ENCODE measurements at places on chromosomes 11 and 22.
A peak's percentile ranks its signal among the peaks of the same experiment; 100 is the strongest.

DNA sequence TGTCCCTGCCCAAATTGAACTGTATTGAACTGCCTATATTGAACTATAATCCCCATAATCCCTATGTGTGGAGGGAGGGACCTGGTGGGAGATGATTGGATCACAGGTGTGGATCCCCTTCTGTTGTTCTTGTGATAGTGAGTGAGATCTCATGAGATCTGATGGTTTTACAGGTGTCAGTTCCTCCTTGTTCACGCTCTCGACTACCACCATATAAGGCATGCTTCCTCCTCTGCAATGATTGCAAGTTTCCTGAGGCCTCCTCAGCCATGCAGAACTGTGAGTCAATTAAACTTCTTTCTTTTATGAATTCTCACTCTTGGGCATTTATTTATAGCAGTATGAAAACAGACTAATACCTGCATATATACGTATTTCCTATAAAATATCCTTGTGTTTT is 206.5 kb upstream of the PDGFD start:
- DNase-seq = no peak

GRCh38 chr11:65766535-65766934 is 14.2 kb downstream of the AP5B1 start:
- DNase-seq = no peak

DNA sequence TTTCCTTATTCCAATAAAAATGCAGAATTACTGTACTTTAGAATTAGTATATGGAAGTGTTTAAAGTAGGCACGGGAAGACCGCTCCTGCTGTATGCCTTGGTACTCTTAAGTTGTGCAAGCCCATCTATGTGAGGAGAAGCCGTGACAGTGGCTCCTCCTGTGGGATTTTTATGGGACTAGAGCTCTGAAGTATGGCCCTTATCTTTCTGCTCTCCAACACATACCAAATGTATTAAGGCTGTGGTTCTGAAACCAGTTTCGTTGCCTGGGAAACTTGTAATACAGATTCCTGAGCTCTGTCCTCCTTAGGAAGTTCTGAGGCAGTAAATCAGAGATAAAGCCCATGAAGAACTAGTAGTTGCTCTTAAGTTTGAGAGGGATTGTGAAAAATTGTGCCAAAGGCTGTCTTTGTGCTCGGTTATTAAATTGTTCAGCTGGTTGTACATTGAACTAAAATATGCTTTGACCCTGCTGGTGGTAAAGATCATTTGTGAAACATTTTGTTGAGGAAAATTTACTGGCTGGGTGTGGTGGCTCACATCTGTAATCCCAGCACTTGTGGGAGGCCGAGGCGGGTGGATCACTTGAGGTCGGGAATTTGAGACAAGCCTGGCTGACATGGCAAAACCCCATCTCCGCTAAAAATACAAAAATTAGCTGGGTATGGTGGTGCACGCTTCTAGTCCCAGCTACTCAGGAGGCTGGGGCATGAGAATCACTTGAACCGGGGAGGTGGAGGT is 29.3 kb downstream of the RTN3 start:
- no peak for DNase-seq

GRCh38 chr22:19622061-19622441 is 92.3 kb upstream of the SEPTIN5 start:
- DNase-seq = no peak

- no peak for DNase-seq
These were observed 81.9 kb downstream of the UVRAG start for GRCh38 chr11:75896843-75897419.

DNA sequence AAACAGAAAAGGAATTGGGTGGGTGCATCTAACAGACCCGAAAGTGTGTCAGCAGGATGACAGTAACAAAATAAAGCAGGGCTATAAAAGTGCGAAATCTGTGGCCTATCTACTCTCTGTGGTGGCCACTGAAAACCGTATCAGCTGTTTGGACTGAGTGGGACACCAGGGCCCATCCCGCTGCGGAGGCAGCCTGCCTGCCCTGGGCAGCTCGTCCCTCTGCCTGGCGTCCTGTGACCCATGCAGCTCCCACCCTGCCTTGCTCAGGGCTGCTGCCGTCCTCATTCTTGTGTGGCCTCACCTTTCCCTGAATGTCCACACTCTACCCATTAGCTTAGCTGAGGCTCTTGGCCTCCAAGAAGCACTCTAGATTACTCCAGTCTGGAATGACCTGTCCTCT is 30.4 kb downstream of the CARS1 start:
- no peak for DNase-seq

- peak; percentile 40 for DNase-seq
These were observed 13.7 kb downstream of the SULT4A1 start for GRCh38 chr22:43848366-43849171.

DNA sequence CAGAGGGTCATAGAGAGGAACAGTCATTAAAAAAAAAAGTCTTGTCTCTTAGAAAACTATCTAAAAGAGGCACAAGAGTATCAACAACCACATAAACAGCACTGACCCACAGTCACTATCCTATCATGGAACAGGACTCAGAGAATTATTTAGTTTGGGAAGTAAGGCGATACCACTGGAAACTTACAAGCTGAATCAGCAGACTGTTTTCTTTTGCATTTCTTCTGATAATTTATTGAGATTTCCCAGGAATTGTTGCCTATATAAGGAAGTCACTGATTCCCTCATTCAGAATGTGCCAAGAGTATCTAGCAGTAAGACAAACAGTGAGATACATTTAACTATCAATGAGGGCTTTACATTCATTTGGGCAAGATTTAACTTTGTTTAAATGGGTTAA is 304.1 kb downstream of the GUCY1A2 start:
- DNase-seq = no peak

GRCh38 chr11:104332110-104332509 is 168.2 kb upstream of the PDGFD start:
- no peak for DNase-seq

DNA sequence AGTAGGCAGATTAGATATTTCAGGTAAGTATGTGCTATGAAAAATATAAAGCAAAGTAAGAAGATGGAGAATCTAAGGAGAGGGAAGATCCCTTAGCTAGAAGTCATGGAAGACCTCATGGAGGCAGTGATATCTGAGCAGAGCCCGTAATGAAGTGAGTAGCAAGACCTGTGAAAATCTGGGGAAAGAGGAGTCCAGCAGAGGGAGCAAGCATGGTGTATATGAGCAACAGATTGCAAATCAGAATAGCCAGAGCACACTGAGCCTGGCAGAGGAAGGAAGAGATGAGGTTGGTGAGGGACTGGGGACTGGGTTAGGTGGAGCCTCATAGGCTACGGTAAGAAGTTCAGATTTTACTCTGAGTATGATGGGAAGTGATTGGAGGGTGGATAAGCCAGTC is 9.4 kb downstream of the LHFPL7 start:
- no peak for DNase-seq

DNA sequence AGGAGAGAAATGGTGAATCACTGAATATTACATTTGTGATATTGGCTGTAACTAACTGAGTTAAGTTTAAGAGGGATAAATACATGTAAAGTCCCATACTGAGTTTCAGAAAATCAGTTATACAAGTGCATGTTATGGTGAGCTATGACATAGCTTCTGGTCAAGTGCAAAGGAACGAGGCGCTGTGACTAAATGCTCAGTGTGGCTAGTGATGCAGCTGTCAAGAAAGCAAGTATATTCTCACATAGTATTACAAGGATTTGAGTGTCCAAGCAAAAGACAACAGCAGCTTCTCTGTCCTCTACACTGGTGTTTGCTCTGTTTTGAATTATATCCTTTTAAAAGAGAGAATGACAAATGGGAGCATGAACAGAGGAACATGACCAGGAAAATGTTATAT is 40.1 kb downstream of the CSRP3 start:
- DNase-seq = no peak

- DNase-seq = no peak
These were observed 20.8 kb upstream of the IL18BP start for GRCh38 chr11:71977743-71978418.

DNA sequence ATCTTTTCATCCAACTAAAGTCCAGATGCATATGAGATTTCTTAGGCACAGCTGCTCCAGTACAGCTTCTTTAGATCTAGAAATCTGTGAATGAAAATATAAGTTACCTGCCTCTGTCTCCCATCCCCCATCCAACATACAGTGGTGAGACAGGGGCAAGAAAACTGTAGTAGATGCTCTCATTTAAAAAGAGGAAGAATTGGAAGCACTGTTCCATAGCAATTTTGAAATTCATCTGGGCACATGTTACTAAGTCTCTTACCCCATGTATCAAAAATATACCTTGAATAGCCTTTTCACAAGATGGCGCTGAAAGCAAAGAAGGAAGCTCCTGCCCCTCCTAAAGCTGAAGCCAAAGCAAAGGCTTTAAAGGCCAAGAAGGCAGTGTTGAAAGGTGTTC is 37.8 kb downstream of the HSD17B12 start:
- DNase-seq = no peak

DNA sequence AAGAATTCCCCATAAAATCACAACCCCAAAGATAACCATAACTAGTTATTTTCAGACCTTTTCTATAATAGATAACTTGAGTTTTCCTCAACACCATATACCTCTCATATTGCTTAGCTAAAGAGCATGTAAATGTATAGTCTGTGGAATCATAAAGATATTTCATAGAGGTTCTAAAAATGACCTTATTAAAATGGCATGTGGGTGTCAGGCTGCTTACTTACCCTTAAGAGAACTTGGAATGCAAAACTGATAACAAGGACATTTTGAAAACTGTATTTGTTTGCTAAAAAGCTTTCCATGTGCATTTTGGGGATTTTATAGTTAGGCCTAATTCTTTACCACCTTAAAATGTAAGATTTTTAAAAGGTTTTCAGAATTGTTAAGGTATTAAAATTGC is 4.7 kb downstream of the SIK2 start:
- no peak for DNase-seq

GRCh38 chr11:91846002-91846401 is 378.6 kb upstream of the FAT3 start:
- no peak for DNase-seq

- no peak for DNase-seq
These were observed 182.5 kb downstream of the CADM1 start for GRCh38 chr11:115321605-115322289.

DNA sequence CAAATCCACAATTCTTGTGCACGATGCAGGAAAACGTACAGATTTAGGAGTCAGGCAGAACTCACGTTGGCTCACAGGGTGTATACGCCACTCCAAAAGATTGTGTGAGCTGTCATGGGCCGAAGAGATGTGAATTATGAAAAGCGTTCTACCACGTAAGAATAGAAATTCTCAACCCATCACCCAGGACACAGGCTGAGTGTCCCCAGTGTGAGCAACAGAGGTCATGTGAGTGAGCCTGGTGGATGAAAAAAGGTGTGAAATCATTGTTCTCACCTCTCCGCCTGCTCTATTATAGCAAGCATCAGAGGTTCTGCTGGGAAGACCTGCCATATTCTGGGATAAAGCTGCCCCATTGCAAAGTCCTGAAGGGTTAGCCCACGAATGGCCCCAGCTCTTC is 235.0 kb downstream of the MN1 start:
- DNase-seq = no peak

- peak; percentile 23 for DNase-seq
These were observed 2.4 kb upstream of the CTSD start for GRCh38 chr11:1765871-1766718.

GRCh38 chr22:28942801-28943500 is 59.6 kb downstream of the ZNRF3 start:
- DNase-seq = no peak

GRCh38 chr11:114200351-114201133 is 95.7 kb upstream of the NNMT start:
- DNase-seq = no peak

DNA sequence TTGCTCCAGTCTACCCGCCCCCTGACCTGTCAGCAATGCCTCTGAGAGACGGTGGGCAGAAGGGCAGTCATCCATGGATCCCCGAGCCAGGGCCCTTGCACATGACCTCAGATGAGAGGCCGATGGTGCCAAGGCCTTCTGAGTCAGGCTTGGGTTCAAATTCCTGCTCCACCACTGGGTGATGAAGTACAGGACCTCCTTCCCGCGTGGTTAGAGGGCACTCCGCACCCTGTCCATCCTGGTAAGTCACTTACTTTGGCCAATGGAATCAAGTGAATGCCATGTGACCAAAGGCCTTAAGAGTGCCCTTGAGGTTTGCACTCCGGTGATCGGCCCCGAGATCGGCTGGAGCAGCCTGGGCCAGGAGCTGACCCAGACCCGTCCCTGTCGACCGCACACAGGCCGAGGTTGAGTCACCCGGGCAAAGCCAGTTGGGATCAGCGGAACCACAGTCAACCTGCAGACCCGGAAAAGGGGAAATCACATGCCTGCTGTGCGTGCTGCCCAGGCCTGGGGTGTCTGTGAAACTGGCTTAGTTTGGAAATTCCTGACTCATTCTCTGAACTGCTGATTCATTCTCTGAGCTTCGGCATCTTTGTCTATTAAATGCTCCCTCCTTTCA is 48.9 kb downstream of the RTL6 start:
- DNase-seq = no peak

- no peak for DNase-seq
These were observed 17.9 kb upstream of the NAP1L4 start for GRCh38 chr11:3010004-3010403.

DNA sequence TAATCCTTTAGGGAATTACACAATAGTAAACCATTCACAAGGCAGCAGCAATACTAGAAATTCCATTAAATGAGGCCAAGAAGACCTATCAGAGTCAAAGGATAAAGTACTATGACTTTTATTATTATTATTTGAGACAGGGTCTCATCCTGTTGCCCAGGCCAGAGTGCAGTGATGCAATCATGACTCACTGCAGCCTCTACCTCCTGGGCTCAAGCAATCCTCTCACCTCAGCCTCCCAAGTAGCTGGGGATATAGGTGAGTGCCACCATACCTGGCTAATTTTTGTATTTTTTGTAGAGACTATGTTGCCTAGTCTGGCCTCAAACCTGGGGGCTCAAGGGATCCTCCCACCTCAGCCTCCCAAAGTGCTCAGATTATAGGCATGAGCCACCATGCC is 51.8 kb downstream of the TTC28 start:
- DNase-seq = no peak

DNA sequence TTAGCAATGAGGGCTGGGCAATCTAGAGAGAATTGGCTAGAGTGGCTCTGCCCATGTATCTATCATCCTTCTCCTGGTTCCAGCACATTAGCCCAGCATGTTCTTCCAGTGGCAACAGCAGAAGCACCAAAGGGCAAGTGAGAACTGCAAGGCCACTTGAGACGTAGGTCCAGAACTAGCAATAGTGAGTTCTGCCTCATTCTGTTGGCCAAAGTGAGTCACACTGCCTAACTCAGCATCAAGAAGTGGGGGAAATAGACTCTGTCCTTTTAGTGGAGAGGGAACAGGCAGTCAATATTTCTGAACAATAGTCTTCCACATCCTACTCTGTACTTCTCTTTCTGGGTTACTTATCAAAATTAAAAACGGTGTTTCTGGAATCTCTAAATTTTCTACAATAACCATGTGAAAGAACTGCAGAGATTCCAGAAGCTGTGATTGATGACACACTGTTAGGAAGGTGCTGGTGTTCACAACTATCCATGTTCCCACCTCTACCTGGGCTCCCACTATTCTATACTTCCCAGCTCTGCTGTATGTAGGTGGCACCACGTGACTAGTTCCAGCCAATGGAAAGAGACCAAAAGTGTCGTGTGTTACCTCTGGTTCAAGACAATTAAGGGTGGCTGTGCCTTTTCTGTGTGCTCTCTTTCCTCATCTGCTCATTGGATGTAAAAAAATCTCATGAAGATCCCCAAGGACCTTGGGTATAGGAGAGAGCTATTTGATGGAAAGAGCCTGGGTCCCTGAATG is 23.4 kb upstream of the GRK3 start:
- no peak for DNase-seq
